ENCODE measurements at places on chromosomes 4 and X.

- no peak for DNase-seq
Observed at GRCh38 chr4:83340692-83341343, 6.2 kb upstream of the HPSE start.

- DNase-seq = no peak
Observed at GRCh38 chr4:147941373-147941772, 209.5 kb downstream of the ARHGAP10 start.

GRCh38 chrX:40849906-40850823, 114.8 kb upstream of the MED14 start:
- DNase-seq = no peak

- DNase-seq = no peak
Observed at GRCh38 chr4:139484783-139485311, 30.9 kb downstream of the RAB33B start.

GRCh38 chr4:164948975-164949374, 28.5 kb downstream of the TRIM61 start:
- no peak for DNase-seq

- no peak for DNase-seq
Observed at GRCh38 chr4:42284030-42284429, 113.3 kb upstream of the SHISA3 start.

GRCh38 chr4:181507938-181508337, 735.3 kb upstream of the TENM3 start:
- peak; percentile 40 for DNase-seq

- no peak for DNase-seq
Observed at GRCh38 chrX:74179499-74179898, 124.5 kb upstream of the ZCCHC13 start.

DNA sequence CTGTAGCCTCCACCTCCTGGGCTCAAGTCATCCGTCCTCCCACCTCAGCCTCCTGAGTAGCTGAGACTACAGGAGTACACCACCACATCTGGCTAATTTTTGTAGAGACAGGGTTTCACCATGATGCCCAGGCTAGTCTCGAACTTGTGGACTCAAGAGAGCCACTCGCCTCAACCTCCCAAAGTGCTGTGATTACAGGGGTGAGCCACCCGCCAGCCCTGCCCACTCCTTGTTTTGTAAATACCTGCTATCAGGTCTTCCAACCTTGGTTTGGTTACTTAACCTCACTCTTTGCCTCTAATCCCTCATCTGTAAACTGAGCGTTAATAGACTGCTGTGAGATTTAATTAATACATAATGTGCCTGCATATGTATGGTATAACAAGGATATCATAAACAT, 803 bp downstream of the CNGA1 start:
- no peak for DNase-seq

DNA sequence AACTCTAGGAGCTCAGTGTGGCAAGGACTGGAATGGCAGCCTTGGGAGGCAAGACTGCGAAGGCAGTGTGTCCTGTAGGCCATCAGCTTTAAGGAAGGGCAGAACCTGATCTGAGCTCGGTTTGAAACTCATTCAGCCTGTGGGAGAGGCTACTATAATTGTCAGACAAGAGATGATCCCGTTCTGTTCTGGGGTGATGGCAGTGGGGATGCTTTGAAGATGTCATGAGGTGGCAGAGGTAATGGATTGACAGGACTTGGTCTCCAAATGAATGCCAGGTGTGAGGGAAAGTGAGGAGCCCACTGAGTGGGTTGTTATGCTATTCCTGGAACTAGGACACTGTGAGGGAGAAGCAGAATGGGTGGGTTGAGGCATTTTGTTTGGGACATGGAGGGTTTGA, 144.9 kb downstream of the PJA1 start:
- no peak for DNase-seq

- DNase-seq = no peak
Observed at GRCh38 chrX:68999931-69000330, 165.3 kb downstream of the PJA1 start.

GRCh38 chr4:15131551-15131950, 129.3 kb downstream of the CPEB2 start:
- DNase-seq = no peak

DNA sequence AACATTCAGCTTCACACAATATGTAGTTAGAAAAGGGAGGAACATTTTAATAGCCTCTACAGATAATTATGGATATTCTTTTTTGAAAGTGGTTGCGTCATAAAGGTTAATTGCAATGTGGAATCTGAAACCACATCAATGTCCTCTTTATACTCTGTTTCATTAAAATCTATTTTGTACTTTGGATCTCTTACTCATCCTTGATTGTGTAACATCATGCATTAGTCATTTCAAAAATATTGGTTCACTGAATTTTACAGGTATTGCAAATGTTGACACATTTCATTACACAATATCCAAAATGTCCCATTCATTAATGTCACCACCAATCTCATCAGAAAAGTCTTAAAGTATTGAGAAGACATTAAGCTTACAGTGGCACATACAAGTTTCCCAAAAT, 62.7 kb upstream of the USP9X start:
- no peak for DNase-seq

- DNase-seq = peak; percentile 4
Observed at GRCh38 chr4:173019664-173020063, 148.9 kb upstream of the GALNT7 start.
